ENCODE measurements at places on chromosomes 12 and 14. TPM values are rescaled to one million over a fixed set of nuclear protein-coding genes. Genes with fewer than 3 reads are reported as not detected.
A peak's percentile ranks its signal among the peaks of the same experiment; 100 is the strongest.

- DNase-seq = no peak
Observed at GRCh38 chr12:79560225-79560889, 130.4 kb downstream of the PAWR start.

- no peak for DNase-seq
Observed at GRCh38 chr14:99573000-99573330, 31.0 kb downstream of the CCDC85C start.

DNA sequence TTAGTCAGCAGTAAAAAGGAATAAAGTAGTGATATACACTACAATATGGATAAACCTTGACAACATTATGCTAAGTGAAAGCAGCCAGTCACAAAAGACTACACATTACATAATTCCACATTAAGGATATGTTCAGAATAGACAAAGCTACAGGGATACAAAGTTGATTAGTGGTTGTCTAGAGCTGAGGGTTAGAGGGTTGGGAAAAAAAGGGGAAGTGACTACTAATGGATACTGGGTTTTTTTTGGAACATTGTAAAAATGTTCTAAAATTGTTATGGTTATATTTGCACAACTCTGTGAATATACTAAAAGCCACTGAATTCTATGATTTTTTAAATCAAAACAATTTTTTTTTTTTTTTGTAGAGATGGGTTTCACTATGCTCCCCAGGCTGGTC lies 4.8 kb upstream of the NGDN start:
- no peak for DNase-seq

- no peak for DNase-seq
Observed at GRCh38 chr12:64618953-64619590, 8.8 kb downstream of the RASSF3 start.

DNA sequence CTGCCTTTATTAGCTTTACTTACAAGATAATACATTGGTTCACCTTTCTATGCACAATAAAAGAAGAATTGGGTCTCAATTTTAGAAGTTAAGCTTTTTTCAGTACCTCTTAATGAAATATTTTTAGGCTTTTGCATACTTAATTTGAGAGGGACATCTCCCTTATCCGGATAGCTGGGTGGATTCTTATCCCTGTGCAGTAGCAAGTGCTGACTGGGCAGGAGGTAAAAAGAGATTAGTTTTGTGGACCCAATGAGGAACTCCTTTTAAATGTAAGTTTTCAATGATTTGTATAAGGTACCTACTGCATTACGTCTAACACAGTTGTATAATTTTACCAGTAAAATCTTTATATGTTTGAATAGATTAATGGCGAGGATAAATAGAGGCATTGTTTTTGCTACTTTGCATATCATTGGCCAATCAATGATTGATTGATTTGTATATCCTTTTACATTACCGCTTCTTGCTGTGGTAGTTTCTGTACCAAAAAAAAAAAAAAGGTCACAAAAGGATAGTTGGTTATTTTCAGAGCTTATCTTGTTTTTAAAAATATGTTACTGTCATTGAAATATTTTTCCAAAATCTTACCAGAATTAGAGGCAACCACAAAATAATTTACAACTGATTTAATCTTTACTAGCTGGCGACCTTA lies 2.2 kb downstream of the CPSF6 start:
- no peak for DNase-seq

- no peak for DNase-seq
Observed at GRCh38 chr14:103730490-103731035, 15.0 kb downstream of the ZFYVE21 start.

ZBTB42 gene
- 0.41 TPM for total RNA-seq

DNA sequence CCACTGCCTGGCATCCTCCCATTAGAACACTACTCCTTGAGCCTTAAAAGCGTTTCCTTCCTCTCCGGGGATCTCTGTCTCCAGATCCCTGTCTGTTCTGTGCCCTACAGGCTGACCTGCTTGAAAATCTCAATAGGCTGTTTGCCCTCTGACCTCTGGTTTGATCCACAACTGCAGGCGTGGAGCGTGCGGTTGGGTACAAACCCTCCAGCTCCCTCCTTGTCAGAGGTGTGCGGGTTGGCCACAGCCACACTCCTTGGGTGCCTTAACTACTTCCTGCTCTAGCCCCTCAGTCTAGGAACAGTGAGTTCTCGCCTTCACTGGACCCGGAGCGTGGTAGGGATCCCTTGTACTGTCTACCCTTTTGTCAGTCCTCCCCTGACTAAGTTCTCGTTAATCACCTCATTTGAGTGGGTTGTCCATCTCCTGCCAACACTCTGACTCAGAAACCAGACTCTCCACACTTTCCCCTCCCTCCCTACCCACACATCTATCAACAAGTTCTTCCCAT lies 33.1 kb downstream of the CMKLR1 start:
- peak; percentile 29 for DNase-seq

- DNase-seq = peak; percentile 52
Observed at GRCh38 chr14:39843881-39844280, 411.6 kb upstream of the FBXO33 start.

Measured in neural progenitor cell (in vitro differentiated cells).